ENCODE measurements at places on chromosomes 3 and 15. TPM values are rescaled to one million over a fixed set of nuclear protein-coding genes. Genes with fewer than 3 reads are reported as not detected.

The DUOXA2 gene
- not detected for total RNA-seq

- DNase-seq, result no peak
Measured at GRCh38 chr15:65712415-65712814, 79.7 kb downstream of the DENND4A start.

- DNase-seq, result peak; percentile 28
Measured at GRCh38 chr3:56303487-56303886, 164.8 kb downstream of the ERC2 start.

DNA sequence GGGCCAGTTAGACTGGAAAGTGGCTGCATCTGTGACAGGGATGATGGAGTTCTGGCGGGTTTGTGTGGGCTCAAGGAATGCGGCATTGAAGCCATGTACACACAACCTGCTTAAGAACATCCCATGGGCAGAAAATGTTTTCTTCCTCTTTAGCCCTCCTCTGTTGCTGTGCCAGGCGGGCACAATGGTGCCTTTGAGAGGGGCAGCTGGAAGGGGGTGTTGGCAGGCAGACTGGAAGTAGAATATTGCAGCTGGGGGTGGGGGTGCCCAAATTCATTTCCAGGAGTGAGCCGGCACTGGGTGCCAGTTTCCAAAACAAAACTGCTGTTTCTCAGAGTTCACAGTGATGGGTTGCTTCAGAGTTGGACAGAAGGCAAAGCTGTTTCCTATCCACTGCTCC, 91.8 kb upstream of the ETV5 start:
- DNase-seq, result no peak

- DNase-seq, result peak; percentile 21
Measured at GRCh38 chr15:62933386-62933785, 109.2 kb upstream of the TPM1 start.

DNA sequence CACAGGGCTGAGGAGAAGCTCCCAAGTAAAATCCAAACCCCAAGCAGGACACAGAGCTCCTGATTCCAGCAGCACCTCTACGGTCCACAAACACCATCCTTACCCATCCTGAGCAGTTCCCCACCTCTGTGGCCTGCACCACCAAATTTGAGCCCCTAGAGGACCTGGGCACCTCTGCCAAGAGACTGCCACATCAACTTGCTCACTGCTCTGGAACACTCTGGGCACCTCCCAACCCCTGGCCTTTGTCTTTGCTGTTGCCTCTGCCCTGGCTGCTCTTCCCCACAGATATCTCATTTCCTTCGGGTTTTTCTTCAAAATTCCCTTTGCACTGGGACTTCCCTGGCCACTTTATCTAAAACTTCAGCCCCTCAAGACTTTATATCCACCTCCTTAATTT, 5.8 kb downstream of the RLBP1 start:
- DNase-seq, result no peak

All from A172 (cell line).